Urothelium cell line (cell line): ENCODE measurements at places on chromosomes 12 and 14.

GRCh38 chr12:2970744-2971143 lies 11.5 kb downstream of the TEAD4 start:
- DNase-seq: no peak

DNA sequence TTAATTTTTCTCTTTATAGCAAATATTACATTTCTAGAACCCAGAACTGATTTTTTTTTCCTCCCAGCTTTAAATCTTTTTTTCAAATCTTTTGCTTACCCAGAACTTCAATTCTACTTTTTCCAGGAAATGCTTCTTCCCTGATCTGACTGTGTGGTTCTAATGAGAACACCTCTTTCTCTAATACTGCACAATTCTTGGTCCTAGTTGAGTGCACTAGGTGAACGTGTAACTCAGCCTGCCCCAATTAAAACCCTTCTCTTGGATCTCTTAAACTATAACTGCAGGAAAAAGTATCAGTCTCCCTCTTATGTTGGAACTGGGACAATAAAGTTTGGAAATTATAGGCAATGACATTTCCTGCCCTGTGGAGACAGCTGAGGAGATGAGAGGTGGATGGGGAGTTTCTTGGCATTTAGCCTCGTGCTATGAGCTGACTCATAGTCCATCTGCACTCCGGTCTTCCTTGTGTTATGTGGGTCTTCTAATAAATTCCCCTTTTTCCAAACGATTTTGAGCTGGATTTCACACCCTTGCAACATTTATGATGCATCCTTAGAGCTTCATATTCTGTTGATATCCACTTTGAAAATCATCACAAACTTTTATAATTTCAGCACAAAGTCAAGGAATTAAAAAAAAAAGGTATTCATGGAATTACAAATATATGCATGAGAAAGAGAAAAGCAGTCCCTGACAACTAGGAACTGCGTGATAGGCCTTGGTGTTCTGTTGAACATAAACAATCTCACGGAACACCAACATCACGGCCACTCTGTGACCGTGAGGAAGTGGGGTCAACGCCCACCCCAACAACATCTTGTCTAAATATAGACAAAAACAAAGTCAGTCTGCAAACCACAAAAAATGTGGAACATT lies 52.4 kb downstream of the BRMS1L start:
- DNase-seq: peak; percentile 78

DNA sequence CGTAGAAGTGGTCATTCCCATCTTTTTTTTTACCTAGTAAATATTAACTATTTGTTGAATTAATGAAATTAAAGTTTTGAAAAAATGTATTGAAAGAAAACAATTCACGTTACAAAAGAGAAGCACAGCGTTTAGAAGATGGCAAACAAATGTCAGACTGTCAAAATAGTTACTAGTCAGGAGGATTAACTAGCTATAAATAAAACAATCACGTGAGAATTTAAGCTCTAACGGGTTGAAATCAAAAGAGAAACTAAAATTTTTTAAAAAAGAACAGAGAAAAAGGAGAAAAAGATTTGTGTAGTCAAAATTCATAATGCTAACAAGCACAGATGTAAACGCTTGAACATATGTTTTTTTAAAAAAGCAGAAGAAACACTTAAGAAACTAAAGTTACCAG lies 26.4 kb downstream of the DDHD1 start:
- no peak for DNase-seq

DNA sequence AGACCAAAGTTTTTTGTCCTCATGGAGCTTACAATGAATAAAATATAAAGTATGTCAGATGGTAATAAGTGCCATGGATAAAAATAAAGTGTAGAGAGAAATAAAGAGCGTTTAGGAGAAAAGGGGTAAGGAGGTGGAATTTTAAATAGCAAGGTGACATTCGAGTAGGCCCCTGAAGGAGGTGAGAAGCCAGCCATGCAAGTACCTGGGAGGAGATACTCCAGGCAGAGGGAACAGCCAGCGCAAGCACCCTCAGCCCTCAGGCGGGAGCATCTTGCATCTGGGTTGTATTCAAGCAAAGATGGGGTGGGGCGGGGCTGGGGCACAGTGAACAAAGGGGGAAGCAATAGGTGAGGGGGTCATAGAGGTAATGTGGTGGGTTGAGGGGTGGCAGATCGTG lies 4.3 kb downstream of the TBC1D30 start:
- DNase-seq: no peak

DNA sequence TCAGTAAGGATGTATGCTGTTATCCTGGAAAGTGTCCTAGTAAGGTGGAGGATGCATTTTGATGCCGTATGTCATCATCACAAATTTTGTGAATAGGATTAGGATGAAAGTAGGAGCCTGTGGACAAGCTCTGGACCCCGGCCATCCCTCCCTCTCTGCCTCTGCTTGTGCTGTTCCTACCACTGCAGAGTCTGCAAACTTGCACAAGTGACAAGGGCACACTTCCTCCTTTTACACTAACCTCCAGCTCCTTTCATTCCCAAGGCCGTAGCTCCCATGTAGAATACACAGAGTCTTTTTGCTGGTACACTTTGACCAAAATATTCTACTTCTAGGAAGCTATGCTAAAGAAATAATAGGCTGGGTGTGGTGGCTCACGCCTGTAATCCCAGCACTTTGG lies 13.3 kb upstream of the TMCC3 start:
- DNase-seq: no peak

- DNase-seq: peak; percentile 51
These were observed 1482.5 kb upstream of the TMEM132C start for GRCh38 chr12:126784328-126784921.

- DNase-seq: no peak
These were observed 661.7 kb downstream of the VRK1 start for GRCh38 chr14:97458661-97459579.

DNA sequence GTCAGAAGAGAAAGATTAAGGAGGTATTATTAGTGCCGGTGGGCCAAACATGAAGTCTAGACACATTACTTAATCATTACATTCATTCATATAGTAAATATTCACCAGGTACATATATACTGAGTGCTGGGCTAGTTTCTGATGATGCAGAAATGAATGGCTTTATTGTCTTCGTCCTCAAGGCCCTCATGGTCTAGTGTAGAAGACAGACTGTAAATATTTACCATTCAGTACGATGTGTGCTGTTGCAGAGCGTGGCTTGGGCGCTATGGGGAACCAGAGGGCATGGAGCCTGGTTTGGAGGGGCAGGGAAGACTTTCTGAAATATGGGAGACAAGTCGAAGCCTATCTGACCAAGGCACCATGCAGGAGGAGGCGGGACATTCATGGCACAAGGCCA lies 37.0 kb upstream of the TCL1B start:
- DNase-seq: no peak

DNA sequence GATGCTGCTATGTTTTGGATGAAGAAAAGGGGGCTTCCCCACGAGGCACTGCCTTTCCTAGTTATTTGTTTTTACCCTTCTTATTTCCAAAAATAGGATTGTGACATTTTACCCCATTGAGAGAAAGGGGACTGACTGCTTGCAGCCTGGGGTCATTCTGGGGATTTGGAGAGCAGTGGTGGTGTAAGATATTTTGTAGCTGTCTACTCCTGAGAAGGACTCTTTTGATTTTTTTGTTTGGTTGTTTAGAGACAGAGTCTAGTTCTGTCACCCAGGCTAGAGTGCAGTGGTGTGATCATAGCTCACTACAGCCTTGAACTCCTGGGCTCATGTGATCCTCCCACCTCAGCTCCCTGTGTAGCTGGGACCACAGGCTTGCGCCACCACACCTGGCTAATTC lies 78.9 kb downstream of the FOXN4 start:
- DNase-seq: no peak

- no peak for DNase-seq
These were observed 4.9 kb upstream of the TCP11L2 start for GRCh38 chr12:106297681-106298080.

DNA sequence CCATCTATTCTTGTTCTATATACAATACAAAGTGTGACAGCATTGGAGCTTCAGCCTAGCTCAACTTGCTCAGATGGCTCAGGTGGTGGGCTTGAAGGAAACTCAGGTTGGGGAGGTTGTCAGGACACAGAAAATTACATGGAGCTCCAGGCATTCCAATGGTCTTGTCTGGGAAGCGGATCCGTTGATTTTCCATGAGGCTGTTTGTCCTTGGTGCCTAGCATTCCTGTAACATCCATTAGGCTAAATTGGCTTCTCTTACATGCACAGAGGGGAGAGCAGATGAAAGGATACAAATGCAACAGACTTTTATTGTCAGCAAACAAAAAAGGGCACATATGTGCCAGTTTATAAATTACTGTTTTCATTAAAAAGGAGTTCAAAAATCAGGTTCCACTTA lies 75.5 kb upstream of the OTX2 start:
- no peak for DNase-seq

GRCh38 chr14:54703082-54703481 lies 136.2 kb downstream of the SAMD4A start:
- no peak for DNase-seq

- DNase-seq: no peak
These were observed 71.3 kb downstream of the SUSD6 start for GRCh38 chr14:69682621-69683263.

- DNase-seq: no peak
These were observed 4.3 kb upstream of the PAPLN start for GRCh38 chr14:73232984-73233383.

- DNase-seq: no peak
These were observed 62.7 kb downstream of the RBM19 start for GRCh38 chr12:113903381-113903863.

DNA sequence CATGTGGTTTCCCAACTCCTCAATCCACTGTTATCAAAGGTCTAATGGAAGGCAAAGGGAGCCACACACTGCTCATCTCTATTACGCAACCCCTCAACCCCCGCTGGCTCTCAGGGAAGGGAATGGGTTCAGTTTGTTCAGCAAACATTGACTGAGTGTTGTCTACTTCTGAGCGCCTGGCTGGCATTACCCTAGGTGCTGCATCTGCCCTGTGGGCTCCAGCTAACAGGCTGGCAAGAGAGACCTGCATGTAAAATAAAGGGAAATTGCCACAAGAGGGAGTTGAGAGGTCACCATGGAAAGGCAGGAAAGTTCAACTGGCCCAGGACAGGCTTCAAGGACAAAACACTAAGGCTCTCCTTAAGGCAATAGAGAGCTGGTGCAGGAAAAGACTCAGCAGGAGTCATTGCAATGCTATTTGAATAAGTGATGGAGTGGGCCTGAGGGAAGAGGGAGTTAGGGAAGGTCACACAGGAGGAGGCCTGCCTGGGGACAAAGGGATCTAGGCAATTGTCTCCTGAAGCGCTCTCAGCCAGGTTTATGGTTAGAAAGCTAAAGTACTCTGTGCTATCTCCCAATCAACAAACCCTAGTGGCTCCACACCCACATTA lies 5.5 kb upstream of the ZNF740 start:
- no peak for DNase-seq

DNA sequence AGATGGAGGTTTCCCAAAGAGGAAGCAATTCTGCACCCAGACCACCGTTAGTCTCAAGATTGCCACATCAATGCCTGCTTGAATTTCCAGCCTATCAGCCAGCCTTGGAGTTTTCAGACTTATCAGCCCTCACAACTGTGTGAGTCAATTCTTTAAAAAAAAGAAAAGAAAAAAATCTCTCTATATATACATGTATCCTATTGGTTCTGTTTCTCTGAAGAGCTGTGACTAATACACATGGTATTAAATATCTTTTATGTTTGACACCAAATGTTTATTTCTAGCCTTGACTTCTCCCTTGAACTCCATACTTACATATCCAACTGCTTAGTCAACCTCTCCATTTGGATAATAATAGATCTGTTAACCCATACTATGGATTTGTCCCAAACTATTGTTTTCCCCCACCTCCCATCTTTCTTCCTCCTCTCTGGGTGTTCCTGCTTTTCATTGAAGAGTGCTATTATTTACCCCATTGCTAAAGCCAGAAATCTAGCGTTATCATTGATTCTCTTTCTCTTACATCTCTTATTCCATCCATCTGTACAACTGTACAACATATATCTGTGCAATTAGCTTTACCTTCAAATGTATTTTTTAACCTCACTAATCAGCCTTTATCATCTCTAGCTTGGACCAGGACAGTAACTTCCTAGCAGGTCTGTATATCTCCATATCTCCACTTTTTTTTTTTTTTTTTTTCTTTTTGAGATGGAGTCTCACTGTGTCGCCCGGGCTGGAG lies 22.7 kb upstream of the EID3 start:
- DNase-seq: peak; percentile 59

GRCh38 chr12:93144109-93144508 lies 215.0 kb upstream of the EEA1 start:
- no peak for DNase-seq

GRCh38 chr14:84087986-84088531 lies 1441.9 kb upstream of the FLRT2 start:
- no peak for DNase-seq

DNA sequence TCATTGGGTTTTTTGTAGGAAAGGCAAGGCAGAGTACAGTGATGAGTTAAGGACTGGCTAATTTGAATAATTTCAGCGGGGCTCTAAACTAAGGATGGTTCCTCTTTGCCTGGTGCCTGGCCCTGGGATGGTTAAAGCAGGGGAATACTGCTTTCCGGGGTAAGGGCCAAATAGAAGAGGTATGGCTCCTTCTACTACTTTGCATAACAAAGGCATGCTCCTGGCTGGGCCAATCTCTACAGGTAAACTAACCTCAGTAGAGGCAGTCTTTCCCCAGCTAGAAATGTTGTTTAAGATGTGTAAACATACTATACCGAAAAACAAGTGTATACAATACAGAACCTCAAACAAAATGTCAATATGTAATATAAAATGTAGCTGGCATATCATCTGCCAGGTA lies 1239.0 kb downstream of the SLC16A7 start:
- DNase-seq: no peak

- DNase-seq: no peak
These were observed 187.7 kb downstream of the NTF3 start for GRCh38 chr12:5619628-5620027.

DNA sequence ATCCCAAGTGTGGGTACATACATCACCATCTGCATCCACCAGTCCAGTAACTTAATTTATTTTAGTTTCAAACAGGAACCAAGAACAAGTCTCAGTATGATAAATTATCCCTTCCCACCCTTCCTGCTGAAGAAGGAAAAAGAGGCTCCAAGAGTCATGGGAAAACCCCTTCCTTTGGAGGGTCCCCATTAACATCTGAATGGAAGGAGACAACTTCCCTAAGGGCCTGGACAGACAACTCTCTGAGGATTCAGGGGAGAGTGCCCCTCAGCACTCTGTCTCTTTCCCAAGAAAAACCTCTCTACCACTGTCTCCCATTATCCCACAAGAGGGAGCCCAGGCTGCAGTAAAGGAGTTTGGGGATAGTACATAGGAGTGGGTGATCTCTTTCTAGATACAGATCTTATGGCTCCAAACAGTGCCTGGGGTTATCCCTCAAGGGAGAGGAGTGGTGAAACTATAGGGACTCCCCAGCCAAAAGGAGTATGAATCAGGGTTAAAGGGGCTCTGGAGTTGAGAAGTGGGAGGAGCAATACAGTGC lies 6.2 kb downstream of the WNT10B start:
- no peak for DNase-seq

GRCh38 chr12:76441016-76441415 lies 92.8 kb upstream of the BBS10 start:
- no peak for DNase-seq

- DNase-seq: no peak
These were observed 12.1 kb upstream of the ATP23 start for GRCh38 chr12:57929092-57929830.

- DNase-seq: no peak
These were observed 153.1 kb upstream of the DCN start for GRCh38 chr12:91335699-91336098.
